ENCODE measurements at places on chromosomes 7 and 10. TPM values are rescaled to one million over a fixed set of nuclear protein-coding genes. Genes with fewer than 3 reads are reported as not detected.

DRGX gene
- not detected for total RNA-seq

PRLHR gene
- not detected for total RNA-seq

- DNase-seq, result no peak
Measured at GRCh38 chr10:66472156-66472555, 453.7 kb upstream of the LRRTM3 start.

CEP55 gene
- 59.3 TPM for total RNA-seq

All from activated CD4-positive, alpha-beta T cell treated with anti-CD3 and anti-CD28 coated beads, Interleukin-2, amount 10 ng/mL, durations not matched to agents 24 days and 14 days (primary cell).